GM12891 (cell line): ENCODE measurements at places on chromosomes 11 and 22.

DNA sequence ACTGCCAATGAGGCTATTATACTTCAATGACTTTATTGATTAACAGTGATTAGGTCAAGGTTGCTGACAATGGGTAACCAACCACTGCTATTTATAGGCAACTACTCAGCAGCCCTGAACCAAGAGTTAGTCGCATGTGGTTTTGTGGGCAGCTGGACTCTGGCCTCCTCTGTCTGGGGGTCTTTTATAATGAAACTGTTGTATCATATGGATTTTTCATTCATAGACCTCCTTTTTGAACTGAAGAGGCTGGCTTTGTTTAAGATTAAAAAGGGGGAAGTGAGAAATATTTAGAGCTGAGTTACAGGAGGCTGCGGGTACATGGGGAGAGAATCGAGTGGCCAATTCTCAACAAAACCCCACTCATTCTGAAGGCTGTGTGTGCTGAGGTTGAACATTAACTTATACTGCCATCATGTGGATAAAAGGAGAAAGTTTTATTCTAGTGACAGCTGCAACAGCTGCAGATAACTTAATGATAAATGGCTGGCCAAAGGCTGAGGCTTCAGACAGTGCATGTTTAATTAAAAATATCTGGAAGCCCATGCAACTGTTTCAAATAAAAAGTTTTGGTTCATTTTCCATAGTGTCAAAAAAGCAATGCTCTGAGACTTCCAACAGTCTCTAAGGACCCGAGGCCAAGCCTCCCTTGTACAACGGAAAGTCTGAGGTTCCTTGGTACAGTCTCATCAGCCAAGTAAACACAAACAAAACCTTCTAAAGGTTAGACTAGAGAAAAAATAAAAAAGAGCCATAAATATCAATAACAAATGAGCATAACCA, 682.6 kb downstream of the KCNA4 start:
- no peak for DNase-seq

DNA sequence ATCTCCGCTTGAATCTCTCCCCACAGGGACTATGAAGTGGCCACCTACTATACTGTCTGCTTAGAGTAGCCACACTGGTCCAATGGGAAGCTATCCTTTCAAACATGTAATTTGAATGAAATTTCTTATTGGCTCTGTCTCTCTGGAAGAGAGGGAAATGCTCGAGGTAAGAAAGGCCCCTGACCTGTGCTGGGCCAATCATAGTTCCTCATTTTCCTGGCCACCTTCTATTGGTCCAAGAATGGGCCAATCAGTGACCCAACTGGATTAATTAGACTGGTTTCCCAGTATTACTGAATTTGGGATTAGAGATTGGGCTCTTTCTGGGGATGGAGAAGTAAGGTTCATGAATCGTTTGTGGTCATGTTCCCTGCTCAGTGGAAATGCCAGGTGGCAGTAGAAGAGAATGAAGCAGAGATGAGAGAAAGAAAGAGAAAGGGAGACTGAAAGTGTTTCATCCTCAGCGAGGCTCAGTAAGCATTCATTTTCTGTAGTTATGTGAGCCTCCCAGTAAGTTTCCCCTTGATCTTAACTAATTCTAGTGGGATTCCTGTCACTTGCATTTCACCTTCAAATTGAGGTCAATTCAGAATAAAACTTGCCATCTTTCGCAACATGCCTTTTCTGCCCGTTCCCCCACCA, 8.4 kb upstream of the MMP20 start:
- DNase-seq, result no peak

GRCh38 chr11:94593030-94593429, 25.9 kb downstream of the PIWIL4 start:
- no peak for DNase-seq

GRCh38 chr11:65401803-65402248, 15.4 kb downstream of the FRMD8 start:
- DNase-seq, result no peak

DNA sequence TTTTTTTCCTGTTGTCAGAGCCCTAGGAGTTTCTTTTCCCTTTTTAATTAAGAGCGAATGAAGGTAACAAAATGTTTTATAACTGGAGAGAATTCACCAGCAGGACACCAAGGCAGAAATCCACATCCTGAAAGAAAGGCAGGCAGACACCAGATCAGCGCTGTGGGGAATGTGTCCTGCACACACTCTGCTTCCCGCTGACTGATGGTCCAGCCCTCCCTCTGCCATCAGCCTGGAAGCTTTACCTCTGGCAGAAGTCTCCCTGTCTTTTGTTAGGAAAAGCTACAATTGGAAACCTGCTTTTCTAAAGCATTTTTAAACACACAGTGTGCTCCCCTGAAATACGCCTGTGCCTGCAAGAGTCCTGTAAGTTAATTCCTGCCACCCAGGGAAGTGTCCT, 638.5 kb downstream of the NTM start:
- no peak for DNase-seq

DNA sequence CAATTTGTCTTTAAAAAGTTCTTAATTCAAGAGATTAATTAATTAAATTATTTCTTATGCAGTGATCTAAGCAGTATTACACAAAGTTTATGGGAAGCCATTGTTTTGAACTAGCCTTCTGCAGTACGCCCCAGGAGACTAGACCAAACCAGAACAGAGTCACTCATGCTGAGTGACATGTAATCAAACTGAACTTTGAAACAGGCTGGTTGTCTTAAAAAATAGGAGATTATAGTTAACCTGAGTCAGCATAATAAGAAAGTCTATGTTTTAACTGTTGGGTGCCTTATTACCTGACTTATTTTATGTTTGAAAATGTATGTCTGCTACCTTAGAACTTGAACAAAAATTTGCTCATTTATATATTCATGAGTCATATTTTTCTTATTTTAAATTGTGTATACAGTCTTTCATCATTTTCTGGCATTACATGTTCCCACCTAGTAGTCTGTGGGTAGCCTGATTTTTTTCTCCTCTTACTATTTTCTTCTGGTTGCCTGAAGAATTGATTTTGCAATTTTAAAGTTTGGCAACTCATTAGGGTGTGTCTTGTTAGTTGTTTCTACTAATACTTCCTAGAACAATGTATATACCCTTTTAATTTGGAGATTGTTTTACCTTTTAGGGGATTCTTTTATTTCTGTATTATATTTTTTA, 161.4 kb downstream of the AASDHPPT start:
- DNase-seq, result no peak

DNA sequence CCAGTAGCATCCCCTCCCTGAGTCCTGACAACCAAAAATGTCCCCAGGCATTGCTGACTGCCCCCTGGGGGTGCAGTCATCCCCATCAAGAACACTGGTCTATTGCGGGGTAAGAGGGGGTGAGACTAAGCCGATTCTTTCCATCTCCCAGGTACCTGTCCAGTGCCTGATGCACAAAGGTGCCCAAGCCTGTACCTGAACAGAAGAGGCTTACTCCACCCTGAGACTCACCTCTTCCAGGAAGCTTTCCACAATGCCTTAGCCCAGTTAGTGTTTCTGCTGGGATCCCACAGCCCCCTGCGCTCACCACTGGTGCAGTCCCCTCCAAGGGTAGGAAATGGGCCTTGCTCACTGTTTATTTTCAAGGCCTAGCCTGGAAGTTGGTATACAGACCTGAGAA, 22.9 kb downstream of the TPST2 start:
- DNase-seq, result no peak

DNA sequence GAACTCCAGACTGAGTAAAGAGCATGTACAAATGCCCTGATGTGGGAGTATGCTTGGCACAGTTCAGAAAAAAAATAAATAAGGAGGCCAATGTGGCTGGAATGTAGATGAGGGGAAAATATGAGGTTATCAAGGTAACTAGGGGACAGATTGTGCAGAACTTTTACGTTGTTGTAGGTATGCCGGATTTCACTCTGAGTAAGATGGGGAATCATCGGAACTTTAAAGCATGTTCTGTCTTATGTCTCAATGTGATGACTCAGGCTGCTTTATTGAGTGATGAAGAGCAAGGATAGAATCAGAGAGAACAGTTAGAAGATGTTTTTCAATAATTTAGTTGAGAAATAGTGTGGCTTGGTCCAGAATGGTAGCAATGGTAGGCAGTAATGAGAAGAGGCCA, 130.4 kb downstream of the C11orf87 start:
- no peak for DNase-seq

DNA sequence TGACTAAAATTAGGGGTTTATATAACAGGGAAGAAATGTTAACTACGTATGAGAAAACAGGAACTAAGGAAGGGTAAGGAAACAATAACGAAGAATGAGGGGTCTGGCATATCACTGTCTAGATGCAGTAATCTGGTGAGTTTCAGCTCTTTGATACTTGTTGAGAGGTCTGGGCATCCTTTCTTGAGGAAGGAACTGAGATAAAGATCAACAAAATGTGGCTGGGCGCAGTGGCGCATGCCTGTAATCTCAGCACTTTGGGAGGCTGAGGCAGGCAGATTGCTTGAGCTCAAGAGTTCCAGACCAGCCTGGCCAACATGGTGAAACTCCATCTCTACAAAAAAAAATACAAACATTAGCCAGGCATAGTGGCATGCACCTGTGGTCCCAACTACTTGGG, 2.7 kb downstream of the DCDC1 start:
- no peak for DNase-seq

DNA sequence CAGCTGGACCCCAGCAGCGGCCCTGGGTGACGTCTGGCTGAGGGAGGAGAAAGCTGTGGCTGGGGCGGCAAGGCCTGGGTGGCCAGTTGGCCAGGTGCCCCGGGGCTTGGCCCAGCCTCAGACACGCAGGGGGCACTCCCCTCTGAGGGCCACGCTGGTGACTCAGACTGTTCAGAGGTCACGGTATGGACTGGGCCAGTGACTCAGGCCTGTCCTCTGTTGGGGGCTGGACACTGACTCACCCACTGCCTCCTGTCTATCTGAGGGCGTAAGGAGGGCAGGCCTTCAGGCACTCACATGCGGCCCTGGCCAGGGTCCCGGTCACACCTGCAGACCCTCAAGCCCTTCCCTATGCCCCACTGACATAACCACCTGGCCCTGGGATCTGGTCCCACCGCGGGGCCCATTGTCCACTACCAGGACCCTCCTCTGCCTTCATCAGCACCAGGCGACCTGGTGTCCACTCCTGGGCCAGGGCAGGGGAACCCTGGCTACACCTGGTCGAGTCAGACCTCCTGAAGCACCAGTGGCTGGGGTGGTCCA, 3.7 kb upstream of the MUC5AC start:
- no peak for DNase-seq

DNA sequence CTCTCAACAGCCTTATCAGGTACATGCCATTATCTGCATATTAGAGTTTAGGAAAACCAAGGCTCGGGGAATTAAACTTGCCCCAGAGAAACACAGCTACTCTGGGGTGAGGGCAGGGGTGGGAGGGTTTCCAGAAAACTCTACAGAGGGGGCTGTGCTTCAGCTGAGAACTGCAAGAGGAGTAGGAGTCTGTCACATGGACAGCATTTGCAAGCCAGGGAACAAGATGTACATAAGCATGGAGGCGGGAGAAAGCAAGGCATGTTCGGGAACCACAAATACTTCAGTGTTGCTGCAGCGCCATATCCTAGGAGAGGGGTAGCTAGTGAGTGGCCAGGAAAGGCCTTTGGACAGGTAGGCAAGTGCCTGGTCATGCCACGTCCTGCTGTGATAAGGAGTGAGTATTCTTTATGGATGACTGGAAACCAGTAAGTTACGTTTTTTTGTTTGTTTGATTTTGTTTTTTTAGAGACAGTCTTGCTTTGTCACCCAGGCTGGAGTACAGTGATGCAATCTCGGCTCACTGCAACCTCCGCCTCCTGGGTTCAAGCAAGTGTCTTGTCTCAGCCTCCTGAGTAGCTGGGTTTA, 57.2 kb downstream of the GRAMD1B start:
- DNase-seq, result no peak

GRCh38 chr11:6876325-6876724, at the start of gene OR10A4:
Gene OR10A4, plus strand, starts transcription at chr11:6876625. Its CDS starts 23 bp downstream, at chr11:6876648.
- DNase-seq, result no peak

GRCh38 chr11:71998649-71999310, at the start of gene IL18BP:
Gene IL18BP, plus strand, starts transcription at chr11:71998909. Its CDS starts 1,076 bp downstream, at chr11:71999985.
- DNase-seq, result peak; percentile 58

DNA sequence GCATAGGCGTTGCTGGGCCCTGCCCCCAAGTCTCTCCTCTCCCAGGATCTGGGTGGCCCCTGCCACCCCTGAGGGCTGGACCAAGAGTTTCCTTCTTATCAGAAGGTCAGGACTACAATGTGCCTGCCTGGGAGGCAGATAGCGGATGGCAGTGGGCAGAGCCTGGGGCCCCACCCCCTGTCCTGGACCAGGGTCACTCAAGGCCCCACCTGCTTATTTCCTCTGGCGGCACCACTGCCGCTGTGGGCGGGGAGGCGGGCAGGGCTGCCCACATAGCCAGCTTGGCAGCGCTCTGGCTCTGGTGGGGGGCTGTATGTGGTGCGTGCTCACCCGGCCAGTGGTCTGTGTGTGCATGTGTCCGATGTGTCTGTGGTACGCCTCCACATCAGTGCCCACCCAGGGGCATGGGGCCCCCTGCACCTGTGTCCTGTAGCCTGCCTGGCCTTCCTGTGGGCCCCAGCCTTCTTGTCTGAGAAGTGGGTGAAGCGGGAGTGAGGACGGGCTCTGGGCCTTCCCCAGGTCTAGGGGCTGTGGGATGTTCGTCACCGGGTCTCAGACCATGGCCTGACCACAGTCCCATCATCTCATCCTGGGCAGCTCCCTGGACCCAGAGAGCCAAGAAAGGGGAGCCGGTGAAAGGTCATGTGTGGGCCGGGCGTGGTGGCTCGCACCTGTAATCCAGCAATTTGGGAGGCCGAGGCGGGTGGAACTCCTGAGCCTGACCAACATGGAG, 3.0 kb downstream of the GAS2L1 start:
- DNase-seq, result peak; percentile 8

GRCh38 chr11:100863080-100863581, 176.0 kb downstream of the ARHGAP42 start:
- no peak for DNase-seq

- no peak for DNase-seq
Measured at GRCh38 chr22:23682827-23683355, 7.9 kb upstream of the RGL4 start.

GRCh38 chr11:133153031-133153430, 379.3 kb downstream of the OPCML start:
- DNase-seq, result no peak

- DNase-seq, result peak; percentile 94
Measured at GRCh38 chr22:22935546-22936157, 48.0 kb downstream of the IGLL5 start.

DNA sequence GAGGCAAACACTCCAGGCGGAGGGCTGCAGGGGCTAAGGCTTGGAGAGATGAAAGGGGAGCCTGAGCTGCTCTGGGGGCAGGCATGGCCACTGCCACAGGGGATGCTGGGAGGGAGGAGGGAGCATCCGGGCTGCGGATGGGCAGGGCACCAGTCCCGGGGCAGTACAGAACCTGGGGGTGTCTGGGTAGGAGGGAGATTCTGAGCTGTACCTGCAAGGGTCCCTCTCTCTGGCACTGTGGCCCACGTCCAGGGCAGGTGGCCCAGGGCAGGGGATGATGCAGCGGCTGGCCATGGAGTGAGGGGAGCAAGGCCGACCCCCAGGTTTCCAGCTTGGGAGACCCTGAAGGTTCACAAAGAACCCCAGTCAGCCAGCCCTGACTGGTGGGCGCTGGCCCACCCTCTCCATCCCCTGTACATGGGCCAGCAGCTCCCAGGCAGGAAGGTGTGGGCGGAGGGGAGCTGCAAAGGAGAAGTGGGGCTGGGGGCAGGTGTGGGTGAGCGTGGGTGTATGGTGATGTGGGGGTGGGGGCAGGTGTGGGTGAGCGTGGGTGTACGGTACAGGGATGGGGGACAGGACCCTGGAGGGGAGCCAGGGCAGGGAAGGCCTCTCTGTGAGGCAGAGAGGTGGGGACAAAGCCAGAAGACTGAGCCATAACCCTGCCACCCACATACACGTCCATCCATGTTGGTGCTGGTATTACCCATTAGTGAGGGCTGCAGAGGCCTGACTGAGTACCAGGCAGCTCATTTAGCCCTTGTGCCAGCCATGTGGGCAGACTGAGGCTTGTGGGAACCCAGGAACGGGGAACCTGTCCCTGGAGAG, 2.2 kb upstream of the TNFRSF13C start:
- no peak for DNase-seq
